ENCODE measurements at places on chromosomes 2 and 18.
A peak's percentile ranks its signal among the peaks of the same experiment; 100 is the strongest.

GRCh38 chr18:8969639-8970390 lies 132.7 kb upstream of the NDUFV2 start:
- DNase-seq: no peak

- no peak for DNase-seq
These were observed 264.7 kb downstream of the TCF4 start for GRCh38 chr18:55323051-55323994.

DNA sequence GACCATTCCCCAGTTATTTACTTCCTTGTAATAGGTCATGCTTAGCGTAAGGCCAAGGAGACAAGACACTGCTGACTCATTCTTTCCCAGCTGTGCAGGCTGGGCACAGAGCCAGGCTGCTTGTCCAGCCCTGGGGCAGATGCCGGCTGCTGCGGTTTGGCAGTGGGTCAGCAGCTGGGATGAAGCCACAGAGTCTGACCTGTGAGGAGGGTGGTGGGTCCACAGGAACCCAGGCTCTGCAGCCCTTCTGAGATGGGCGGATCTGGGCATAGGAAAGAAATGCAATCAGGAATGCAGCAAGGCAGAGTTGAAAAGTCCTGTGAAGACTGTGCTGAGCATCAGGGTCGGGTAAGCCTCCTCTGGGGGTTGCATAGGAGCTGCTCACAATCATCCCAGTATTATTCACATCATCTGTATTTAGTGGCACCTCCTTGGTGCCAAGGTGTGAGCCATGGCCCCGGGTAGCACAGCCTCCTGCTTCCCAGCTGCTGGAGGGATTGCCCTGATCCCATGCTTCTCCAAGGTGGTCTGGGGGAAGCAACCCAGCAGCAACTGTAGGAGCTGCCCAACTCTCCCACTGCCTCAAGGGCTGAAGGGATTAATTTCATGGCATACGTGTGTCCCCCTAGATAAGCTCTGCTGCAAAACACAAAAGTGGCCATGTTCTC lies 139.0 kb downstream of the DDX1 start:
- no peak for DNase-seq

DNA sequence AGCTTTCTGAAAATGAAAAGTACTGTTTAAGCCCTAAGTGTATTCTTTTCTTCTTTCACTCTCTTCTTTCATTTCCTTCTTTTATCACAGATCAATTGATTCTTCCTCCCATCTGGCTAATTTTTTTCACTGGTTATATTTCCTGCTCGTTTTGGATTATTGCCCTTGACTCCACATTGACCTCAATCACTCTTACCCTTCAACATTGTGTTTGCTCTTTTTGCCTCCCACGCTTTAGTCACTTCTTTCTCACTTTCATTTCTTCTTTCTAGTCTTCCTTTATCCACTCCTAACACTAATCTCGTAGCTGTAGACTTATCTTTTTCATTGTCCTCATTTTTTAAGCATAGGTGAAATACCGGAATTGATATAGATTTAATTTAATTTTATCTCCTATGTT lies 320.3 kb upstream of the VRK2 start:
- no peak for DNase-seq

DNA sequence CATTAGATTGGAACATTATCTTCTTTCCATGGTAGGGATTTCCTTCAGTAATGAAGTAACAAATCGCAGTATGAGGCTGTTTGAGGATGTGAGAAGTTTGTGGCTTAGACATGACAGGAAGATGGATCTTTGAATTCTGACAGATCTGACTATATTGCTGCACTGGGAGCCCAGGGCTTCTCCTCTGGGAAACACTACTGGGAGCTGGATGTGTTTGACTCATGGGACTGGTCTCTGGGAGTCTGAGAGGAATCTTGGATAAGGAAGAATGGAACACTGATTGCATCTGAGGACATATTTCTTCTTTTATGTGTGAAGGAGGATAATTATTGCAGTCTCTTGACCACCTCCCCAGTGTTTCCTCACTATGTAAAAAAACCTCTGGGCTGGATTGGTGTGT lies 77.2 kb upstream of the ST6GAL2 start:
- no peak for DNase-seq

GRCh38 chr2:196502386-196502785 lies 137.1 kb upstream of the CCDC150 start:
- no peak for DNase-seq

DNA sequence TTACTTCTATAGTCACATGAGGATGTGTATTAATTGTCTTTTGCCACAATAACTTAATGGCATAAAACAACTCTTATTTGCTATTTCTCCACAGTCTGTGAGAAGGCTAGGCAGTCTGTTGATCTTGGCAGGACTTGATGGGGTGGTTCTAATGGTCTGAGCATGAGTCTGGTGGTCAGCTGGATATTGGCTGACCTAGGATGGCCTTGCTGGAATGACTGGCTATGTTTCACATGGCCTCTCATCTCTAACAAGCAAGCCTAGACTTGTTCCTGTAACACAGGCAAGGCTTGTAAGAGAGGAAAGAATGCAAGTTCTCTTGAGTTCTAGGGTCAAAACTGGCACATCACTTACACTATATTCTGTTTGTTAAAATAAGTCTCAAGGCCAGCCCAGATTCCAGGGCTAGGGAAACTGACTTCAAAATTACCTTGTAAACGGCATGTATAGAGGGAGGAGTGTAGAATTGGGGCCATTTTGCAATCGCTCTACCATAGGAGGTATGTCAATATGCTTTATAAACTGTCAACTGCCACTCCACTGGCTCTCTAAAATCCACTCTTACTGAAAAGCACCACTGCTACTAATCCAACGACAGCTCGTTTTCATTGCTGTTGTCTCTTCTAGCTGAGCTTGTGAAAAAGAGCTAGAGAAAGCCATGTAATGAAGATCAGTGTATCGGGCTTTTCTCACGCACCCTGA lies 325.0 kb upstream of the PKDCC start:
- DNase-seq: no peak

GRCh38 chr2:127615511-127616166 lies 30.3 kb upstream of the GPR17 start:
- DNase-seq: peak; percentile 23

DNA sequence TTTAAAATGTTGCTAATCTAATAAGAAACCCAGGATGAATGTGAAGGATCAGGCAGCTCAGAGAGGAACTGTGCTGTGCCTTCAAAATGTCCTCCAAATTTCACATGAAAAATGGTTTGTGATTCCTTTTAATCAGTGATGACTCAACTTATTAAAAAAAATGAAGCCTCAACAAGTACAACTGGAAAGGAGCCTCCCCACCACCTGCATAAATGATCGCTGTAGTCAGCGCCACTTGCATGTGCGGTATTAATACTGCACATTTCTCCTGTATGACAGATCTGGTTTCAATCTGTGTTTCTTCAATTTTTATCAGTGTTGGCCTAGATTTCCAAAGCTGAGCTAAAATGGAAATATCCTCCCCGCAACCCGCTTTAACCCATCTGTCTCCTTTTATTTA lies 115.0 kb upstream of the TMEM200C start:
- DNase-seq: no peak

DNA sequence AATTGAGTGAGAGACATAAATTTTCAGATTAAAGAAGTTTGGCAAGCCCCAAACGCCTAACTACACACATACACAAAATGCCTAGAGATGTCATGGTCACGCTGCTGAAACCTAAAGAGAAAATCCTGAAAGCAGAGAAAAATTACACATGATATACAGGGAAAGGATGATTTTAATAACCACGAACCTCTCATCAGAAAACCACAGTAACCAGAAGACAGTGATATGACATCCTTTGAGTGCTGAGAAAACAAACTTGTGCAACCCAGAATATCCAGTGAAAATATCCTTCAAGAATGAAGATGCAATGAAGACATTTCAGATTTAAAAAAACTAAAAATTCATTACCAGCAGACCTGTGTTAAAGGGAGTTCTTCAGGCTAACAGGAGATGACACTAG lies 122.4 kb upstream of the LMAN1 start:
- no peak for DNase-seq

GRCh38 chr2:240451108-240451611 lies 15.7 kb downstream of the GPC1 start:
- DNase-seq: no peak

DNA sequence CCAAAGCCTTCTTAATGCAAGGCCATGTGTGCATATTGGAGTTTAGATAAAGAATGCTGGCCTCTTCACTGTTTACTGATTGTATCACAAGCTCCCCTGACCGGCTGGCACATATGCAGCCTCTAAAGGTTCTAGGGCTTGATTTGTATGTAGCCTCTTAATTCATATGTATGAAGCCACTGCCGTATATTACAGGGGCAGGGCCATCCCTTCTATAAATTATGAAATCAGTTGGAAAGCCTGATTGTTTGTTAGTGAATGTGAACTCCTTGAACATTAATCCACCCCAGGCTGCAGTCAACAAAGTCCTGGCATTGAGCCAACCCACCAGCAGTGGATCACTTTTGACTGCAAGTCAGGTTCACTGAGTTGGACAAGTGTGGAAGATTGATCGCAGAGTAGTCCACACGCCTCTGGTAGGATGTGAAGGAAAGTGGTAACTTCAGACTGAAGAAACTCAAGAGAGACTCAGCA lies 61.6 kb upstream of the PARD3B start:
- DNase-seq: no peak

GRCh38 chr18:50627594-50628532 lies 68.0 kb downstream of the MAPK4 start:
- no peak for DNase-seq

DNA sequence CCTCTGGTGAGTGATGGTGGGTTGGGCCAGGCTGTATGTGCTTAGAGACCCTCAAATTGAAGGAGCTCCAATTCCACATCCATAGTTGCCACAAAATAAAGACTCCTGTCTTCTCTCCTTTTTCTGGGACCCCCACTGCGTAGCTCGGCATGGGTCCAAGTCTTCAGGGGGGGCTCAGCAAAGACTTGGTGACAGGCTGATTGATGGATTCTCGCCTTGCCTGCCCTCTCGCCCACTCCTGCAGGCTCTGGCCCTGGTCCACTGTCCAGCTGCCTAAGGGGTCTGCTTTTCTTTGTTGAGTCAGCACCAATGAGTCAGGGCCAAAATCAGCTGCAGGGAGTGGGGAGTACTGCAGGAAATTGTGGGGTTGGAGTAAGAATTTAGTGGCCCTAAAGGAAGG lies 21.5 kb downstream of the RPL37A start:
- no peak for DNase-seq

- no peak for DNase-seq
These were observed 14.7 kb upstream of the EPG5 start for GRCh38 chr18:45981821-45982220.

- no peak for DNase-seq
These were observed 10.8 kb downstream of the PCBP1 start for GRCh38 chr2:70098032-70098431.

DNA sequence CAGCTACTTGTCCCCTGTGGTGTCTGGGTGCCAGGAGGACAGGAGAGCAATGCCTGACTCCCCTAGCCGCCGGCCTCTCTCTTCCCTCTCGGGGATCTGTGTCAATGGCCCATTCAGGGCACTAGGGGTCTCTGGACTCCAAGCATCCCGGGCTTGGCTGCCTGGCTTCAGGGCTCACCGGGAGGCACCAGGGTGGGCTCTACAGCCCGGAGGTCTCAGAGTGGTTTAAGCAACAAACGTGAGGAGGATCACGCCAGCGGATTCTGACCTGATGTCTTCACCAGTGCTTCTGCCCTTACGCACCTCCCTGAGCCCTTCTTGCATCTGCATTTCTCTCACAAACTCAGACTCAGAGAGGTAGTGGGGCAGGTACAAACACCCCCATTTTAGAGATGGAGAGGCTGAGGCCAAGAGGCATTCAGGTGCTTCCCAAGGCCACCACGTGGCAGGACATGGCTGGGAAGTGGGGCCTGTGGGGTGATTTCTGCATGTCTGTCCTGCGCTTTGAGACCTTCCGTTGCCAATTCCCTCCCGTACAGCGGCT lies 243.0 kb downstream of the CELF4 start:
- DNase-seq: peak; percentile 34

DNA sequence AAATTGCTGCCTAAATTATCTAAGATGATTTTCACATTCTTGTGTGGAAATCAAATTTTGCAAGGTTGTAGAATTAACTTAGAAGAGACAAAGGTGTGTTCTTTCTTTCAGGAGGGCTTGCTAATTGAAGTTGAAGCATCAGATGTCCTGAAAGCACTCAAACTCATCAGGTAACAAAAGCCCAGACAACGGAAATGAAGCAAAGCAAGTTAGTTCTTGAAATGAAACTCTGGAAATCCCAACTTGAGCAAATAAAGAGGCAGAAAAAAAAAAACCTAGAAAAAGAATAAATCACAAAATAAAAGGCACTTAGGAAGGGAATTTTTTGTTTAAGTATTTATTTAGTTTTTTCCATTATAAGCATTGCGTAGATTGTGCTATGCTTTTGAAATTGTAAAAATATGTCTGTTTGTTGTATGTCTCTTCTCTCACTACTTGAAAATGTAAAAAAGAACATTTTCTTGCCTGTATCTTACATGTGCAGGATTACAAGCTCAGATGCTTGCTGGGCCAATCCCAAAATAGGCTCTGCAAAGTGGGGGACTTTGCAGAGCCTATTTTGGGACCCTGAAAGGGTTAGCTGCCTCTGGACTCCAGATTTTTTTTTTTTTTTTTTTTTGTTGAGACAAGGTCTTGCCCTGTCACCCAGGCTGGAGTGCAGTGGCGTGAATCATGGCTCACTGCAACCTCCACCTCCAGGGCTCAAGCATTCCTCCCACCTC lies 46.7 kb downstream of the FAM161A start:
- no peak for DNase-seq

DNA sequence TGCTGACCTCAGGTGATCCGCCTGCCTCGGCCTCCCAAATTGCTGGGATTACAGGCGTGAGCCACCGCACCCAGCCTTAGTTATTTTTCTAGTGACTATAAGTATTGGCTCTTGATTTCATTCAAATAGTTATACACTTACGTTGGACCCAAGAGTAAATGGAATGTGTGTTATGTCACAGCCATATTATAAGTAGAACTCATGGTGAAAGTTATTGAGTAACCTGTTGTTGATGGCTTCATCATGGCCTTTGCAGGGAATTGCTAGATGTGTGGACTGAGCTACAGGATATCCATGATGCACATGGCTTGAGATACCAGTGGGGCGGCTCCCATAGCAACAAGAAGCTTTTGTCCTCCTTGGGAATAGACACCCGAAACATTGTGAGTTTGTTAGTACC lies 44.7 kb downstream of the AFTPH start:
- no peak for DNase-seq

DNA sequence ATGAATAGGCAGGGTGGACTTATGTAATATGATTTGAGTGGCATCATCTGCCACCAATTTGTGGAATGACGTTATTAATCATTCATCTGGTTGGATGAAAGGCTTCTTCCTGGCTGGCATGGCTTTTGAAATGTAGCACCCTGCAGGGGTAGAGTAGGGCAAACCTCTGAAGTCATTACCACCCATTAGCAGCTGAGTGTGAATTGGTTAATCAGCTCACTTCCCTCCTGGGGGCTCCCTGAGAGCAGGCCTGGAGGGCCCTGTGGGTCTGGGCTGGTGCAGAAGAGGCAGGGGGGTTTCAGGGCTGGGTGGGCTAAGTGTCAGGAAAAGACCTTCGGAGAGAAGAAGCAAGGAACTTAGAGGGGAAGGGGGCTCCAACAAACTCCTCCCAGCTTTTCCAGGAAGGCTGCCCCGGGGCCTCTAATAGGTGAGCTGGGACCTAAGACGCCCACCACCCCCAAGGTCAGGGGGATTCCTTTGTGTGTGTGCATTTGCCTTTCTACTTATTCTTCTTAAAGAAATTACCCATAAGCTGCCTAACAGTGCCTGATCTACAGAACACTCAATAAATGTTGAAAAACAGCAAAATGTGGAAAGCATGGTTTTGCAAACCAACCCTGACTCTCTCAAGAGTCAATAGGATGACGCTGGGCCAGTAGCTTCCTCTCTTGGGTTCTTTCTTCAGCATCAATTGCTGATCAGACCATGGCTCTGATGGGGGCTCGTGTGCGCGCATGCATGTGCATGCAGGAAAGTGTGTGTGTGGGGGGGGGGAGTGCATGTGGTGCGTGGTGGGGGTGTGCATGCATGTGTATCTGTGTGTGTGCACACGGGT lies 49.7 kb upstream of the ZNF516 start:
- DNase-seq: no peak
